ENCODE measurements at places on chromosomes 1 and 21. TPM values are rescaled to one million over a fixed set of nuclear protein-coding genes. Genes with fewer than 3 reads are reported as not detected.

GRCh38 chr1:234862360-234862943 is 252.5 kb upstream of the IRF2BP2 start:
- H3K36me3 ChIP-seq, result no peaks in the 10 kb centered on the region
- H3K27ac ChIP-seq, result peak overlapping the region; percentile 25
- no peak for DNase-seq
- peaks cover 18% of the 10 kb centered on the region for H3K4me1 ChIP-seq
- H3K27me3 ChIP-seq, result no peaks in the 10 kb centered on the region
- H3K4me3 ChIP-seq, result no peak overlapping the region

- no peak overlapping the region for H3K4me3 ChIP-seq
- no peaks in the 10 kb centered on the region for H3K36me3 ChIP-seq
- no peak for DNase-seq
Observed at GRCh38 chr1:29991815-29992214, 731.6 kb downstream of the MATN1 start.

DNA sequence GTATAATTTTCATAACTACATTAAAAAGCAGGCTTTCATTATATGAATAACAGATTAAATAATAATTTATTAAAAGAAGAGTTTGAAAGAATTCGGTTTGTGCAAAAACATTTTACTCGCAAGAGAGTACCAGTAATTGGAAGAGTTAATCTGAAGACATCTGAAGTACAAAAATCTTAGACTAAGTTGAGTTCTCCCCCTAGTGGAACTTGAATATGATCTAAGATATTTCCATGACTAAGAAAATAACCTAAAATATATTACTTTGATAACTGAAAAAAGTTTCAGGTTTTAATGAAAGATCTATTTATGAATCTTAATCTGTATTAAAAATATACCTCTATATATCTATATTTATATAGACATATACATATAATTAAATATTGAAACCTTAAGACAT is 112.5 kb upstream of the GFI1 start:
- no peak overlapping the region for H3K4me3 ChIP-seq
- peak; percentile 51 for DNase-seq
- peaks cover 4% of the 10 kb centered on the region for H3K36me3 ChIP-seq
- no peak overlapping the region for H3K27ac ChIP-seq

GRCh38 chr1:108601708-108602410 is 42.0 kb downstream of the EEIG2 start:
- H3K27ac ChIP-seq, result no peak overlapping the region
- no peaks in the 10 kb centered on the region for H3K27me3 ChIP-seq
- no peak overlapping the region for H3K4me3 ChIP-seq
- no peak for DNase-seq
- H3K4me1 ChIP-seq, result no peaks in the 10 kb centered on the region
- no peaks in the 10 kb centered on the region for H3K36me3 ChIP-seq

GRCh38 chr1:63523738-63524137 is 413 bp downstream of the EFCAB7 start:
- peak overlapping the region; percentile 66 for H3K4me3 ChIP-seq
- H3K27me3 ChIP-seq, result no peaks in the 10 kb centered on the region
- no peak for DNase-seq
- H3K36me3 ChIP-seq, result no peaks in the 10 kb centered on the region

Gene CCDC30
- 0.18 TPM for total RNA-seq

- H3K4me1 ChIP-seq, result no peaks in the 10 kb centered on the region
- no peak for DNase-seq
- H3K27me3 ChIP-seq, result no peaks in the 10 kb centered on the region
- no peaks in the 10 kb centered on the region for H3K36me3 ChIP-seq
- H3K27ac ChIP-seq, result no peak overlapping the region
Observed at GRCh38 chr21:39649526-39649925, 36.8 kb downstream of the B3GALT5 start.

- H3K27me3 ChIP-seq, result no peaks in the 10 kb centered on the region
- H3K36me3 ChIP-seq, result peaks cover 20% of the 10 kb centered on the region
- H3K4me3 ChIP-seq, result no peak overlapping the region
- DNase-seq, result no peak
Observed at GRCh38 chr1:246773213-246773641, 49.0 kb downstream of the SCCPDH start.

DNA sequence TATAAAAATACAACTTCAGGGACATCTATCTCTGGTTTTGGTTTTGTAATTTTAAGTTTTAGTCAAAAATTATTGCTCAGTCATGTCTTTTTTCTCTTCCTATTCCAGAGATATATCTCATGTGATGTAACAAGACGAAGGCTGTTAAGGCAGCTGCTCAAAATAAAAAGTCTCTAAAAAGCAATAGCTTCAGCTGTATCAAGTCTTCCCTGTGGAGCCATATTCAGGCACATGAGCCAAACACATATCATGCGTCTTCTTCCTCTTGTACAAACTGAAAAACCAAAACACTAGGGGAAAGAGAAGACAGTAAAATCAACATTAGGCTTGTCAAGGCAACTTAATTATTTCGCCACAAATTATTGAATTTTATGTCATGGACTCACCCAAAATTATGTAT is 240.7 kb downstream of the NRIP1 start:
- no peak for DNase-seq
- no peaks in the 10 kb centered on the region for H3K36me3 ChIP-seq
- H3K27ac ChIP-seq, result no peak overlapping the region
- H3K27me3 ChIP-seq, result no peaks in the 10 kb centered on the region
- peaks cover 3% of the 10 kb centered on the region for H3K4me1 ChIP-seq

Gene SDHC
- 36.1 TPM for total RNA-seq

Gene LEMD1
- total RNA-seq, result not detected

DNA sequence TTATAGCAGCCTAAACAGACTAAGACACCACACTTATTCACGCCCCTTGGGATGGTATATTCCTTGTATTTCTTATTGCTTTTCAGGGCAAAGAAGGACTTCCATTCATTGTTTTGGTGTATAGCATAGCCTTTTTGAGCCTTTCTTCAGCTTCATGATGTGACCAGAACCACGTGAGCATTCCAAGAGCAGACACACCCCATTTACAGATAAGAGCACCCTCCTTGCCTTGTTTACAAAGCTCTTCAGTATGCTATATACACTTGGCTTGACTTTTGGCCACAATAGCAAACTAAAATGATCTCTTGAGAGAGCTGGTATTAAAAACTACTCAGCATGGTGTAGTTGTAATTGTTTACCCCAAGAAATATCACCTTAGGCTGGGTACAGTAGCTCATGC is 78.7 kb downstream of the PIK3R3 start:
- H3K27me3 ChIP-seq, result no peaks in the 10 kb centered on the region
- peak; percentile 23 for DNase-seq
- H3K4me1 ChIP-seq, result no peaks in the 10 kb centered on the region
- no peak overlapping the region for H3K4me3 ChIP-seq

Gene SPRR5
- total RNA-seq, result not detected

DNA sequence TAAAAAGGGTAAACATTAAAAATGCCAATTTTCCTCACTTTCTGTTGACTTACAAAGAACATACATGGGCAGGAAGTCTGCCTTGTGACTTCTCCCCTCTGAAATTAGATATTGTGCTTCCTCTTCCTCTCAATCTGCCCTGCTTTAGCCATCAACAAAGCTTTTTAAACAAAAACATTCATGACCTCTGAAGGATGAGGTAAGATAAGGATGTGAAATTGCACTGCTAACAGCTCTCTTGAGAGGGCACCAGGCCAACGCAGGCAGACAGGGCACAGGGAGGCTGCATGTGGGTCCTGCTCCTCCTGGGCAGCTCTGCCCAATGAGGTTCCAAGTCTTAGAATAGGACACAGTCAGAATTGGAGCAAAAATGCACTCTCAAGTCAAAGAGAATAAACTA is 62.1 kb downstream of the DEGS1 start:
- DNase-seq, result peak; percentile 55
- no peak overlapping the region for H3K4me3 ChIP-seq
- H3K27ac ChIP-seq, result no peak overlapping the region
